ENCODE measurements at places on chromosomes 11 and 22. TPM values are rescaled to one million over a fixed set of nuclear protein-coding genes. Genes with fewer than 3 reads are reported as not detected.

The TEX12 gene
- total RNA-seq = 0.52 TPM

The C11orf16 gene
- not detected for total RNA-seq

The ALKBH3 gene
- total RNA-seq = 31.2 TPM

GRCh38 chr22:46180370-46181137, 30.2 kb downstream of the PPARA start:
- no peak for DNase-seq

DNA sequence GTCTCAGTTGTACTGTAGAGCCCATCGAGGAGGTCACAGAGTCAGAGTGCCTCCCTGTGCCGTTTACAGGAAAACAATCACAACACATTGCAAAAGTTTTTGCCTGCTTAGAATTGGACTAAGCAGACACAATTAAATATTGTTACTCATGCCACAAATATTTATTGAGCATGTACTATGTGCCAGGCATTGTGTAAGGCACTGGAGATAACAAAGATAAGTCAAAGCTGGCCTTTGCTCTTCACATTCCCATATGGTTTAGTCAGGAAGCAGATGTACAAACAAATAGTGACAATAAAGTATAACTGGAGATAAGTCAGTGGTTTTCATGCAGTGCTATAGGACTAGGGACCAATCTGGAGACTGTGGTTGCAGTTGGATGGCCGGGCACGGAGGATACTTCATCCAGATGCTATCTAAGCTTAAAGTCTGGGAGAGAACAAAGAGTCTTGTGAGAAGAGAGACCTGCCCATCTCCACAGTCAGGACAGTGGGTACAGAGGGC, 550.7 kb downstream of the INSC start:
- no peak for DNase-seq

- DNase-seq = no peak
These were observed 128.5 kb downstream of the CD44 start for GRCh38 chr11:35267504-35267903.

- DNase-seq = no peak
These were observed 57.6 kb upstream of the FTH1 start for GRCh38 chr11:62024936-62025486.

DNA sequence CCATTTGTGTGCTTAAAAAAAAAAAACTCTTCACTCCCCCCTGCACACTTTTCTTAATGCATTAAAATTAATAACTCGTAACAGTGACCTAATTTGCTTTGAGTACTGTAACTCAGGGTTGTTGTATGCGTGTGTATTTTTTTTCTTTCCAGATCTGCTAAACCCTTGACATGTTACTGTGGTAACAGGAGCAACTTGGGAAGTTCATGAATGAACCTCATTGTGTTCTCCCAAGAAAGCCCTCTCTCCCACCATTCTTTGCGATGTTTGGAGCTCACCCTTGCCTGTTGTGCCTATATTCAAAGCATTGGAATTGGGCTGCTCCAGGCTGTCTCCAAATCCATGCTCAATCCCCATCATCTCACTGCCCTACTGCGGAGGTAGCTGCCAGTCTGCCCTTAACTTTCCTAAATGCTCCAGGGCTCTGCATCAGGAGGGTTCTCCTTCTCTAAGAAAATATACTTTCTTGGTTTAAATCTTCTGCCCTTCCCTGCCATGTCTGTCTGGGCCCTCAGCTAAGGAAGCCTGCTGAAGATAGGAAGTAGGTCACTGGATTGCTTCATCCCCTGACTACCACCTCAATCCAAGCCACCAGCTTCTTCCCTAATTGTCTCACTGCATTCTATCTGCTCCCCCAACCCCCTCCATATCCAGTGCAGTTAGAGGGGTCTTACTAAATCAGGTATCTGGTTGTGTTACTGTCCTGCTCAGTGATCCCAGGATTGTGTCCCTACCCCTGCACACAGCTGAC, 70.3 kb downstream of the KIRREL3 start:
- DNase-seq = no peak

- DNase-seq = no peak
These were observed 5.3 kb upstream of the CARD18 start for GRCh38 chr11:105144887-105145286.

- no peak for DNase-seq
These were observed 112.2 kb downstream of the CTTN start for GRCh38 chr11:70510571-70510970.

DNA sequence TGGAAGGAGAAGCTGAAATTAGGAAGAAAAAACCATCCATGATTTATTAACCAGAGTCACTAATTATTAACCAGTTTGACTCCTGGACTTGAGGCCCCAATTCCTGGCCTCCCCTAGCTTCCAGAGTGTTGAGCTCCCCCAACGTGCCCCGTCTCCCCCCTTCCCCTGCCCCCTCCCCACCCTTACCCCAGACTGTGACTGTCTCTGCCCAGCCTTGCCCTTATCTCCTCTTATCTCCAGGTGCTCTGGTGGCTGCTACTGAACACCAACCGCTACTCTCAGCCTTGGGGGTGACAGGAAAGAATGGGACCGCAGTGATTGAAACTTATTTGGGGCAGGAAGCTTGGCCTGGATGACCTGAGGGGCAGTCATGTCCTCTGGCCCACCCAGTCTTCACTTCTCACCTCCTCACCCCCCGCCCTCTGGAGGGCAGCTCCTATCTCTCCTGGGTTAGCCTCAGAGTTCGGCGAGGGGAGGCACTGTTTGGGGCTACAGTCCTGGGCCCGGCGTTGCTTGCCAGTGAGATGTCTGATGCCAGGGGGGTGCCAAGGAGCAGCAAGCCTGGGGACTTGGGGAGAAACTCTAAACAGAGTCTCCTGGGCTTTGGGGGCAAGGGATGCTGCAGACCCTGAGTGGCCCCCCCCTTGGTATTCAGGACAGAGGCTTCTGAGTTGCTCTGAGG, 15.5 kb downstream of the NECTIN1 start:
- DNase-seq = no peak

DNA sequence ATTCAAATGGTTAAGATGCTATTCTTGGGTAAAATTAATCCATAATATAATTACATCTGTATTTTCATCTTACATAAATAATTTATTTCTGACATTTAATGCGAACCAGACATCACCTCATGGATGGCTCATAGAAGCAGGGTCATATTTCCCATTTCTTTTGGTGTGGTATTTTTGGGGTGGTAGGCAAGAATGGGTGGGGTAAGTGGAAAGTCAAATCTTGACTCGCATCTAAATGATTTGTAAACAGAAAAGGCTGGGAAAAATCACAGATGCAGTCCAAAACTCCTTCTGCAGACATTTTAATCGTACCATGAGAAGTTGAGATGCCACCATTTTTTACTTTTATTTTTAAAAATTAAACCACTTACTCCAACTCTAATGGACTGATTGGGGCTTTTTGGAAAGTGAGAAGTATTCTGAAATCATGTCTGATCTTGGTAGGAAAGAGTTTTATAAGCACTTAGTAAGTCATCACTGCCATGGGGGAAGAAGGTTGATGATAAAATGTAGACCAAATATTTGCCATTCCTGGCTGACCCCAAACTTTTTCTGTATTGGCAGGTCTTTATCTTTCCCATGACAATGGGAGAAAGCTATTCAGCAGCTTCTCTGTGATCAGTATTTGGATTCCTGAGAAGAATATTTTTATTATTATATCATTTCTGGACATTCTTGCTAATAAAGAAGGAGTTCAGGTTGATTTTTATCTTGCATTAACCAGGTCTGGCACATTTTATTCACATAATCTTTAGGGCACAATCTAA, 47.2 kb upstream of the BLID start:
- no peak for DNase-seq

DNA sequence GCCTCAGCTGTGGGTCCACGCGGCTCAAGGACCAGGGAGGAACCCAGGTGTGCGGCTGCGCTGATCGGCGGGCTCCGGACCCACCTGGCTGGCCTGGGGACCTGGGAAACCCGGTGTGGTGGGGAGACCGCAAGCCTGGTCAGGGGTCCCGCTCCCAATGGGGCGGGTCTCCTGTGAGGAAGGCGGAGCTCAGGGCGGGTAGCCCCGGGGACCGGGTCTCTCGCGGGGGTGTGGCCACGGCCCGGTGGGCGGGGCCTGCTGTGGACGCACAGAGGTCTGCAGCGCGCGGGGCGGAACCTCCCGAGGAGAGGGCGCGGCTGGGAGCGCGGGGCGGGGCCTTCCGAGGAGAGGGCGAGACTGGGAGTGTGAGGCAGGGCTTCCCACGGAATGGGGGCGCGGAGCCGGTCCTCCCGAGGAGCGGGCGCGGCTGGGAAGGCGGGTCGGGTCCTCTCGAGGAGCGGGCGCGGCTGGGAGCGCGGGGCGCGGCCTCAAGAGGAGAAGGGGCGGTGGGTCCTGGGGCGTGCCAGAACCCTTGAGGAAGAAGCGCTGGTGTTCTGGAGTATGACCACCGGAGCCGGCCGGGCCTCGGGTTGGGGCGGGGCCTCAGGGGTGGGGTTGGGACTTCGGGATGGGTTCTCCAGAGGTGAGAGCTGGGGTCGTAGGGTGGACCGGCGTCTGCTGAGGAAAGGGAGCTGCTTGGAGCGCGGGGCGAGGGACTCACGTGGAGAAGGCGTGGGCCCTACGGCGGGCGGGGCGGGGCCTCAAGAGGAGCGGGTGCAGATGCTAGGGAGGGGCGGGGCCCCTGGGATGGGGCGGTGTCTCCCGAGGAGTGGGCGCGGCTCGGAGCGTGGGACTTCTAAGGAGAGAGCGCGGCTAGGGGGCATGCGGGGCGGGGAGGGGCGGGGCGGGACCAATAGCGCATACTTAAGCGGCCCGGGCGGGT, 20.8 kb downstream of the DGCR6L start:
- peak; percentile 89 for DNase-seq

DNA sequence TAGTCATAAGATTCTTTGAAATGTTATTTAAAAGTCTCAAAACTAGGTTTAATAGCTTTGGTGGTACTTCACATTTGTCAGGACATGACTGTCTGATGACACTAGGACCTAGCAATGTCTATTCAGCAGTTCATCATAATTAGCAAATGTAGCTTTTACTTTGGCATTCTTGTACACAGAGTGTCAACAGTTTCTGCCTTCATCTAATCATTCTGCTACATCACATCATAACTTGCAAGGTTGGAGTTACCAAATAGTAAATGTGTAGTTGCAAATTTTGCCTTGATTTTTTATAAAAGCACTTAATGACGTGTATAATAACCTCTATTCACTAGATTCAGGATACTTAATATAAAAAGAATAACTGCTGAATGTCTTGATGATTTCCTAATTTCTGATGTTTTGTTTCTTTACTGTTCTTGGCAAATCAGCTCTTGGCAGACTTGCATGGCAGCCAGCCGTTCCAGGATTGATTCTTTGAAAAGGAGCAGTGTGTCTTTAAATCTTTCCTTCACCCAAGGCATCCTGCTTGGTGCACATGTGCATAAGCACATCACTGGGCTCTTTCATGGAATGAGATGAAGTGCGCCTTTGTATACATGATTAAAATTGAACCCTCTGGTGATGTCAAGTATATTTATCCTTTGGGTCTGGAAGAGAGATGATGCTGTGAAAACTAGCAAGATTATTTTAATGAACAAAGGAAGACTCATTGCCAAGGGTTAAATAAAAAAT, 12.2 kb downstream of the FBXO7 start:
- no peak for DNase-seq

- no peak for DNase-seq
These were observed 2.2 kb downstream of the MLC1 start for GRCh38 chr22:50082961-50083461.

DNA sequence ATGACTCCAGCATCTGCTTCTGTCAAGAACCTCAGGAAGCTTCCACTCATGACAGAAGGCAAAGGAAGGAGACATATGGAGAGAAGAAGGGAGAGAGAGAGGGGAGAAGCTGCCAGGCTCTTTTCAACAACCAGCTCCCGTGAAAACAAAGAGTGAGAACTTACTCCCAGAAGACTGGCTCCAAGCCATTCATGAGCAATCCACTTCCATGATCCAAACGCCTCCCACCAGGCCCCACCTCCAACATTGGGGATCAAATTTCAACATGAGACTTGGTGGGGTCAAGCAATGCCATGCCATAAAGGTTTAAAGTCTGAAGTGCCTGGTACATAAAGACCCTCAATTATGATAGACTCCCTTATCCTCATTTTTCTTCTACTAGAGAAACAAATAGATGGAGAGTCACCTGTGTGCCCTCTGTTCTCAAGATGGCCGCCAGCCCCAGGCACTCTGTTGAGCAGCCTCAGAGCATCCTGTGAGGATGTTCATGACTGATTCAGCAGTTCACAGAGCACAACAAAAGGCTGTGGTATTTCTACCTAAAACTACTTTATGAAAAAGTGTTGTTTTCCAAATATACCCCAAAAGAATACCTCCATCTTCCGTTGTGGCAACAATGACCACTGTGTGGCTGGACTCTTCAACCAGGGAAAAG, 69.0 kb upstream of the CRTAM start:
- no peak for DNase-seq

- DNase-seq = no peak
These were observed 4.8 kb upstream of the CAT start for GRCh38 chr11:34433899-34434298.

DNA sequence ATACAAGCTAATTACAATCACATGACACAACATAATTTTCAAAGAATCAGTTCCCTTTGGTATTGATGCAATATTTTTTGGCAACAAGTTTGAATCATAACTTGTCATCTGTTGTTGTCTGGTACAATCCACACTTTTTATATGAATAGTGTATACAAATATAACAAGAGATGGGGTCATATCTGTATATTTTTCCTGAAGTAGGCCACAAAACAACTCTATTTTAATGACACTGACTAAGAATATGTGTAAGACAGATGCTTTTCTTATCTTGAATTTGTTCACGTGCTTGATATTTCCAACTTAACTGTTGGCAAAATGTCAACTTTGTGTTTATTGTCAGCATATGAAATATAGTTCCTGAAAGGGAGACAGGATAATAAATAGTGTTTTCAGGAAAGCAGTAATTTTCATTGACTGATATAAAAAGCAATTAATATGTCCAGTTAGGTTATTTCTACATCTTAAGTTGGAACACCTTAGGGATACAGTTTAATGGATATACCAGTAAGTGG, 27.9 kb downstream of the NOX4 start:
- no peak for DNase-seq

- no peak for DNase-seq
These were observed 57.9 kb upstream of the NUP160 start for GRCh38 chr11:47906066-47906465.

DNA sequence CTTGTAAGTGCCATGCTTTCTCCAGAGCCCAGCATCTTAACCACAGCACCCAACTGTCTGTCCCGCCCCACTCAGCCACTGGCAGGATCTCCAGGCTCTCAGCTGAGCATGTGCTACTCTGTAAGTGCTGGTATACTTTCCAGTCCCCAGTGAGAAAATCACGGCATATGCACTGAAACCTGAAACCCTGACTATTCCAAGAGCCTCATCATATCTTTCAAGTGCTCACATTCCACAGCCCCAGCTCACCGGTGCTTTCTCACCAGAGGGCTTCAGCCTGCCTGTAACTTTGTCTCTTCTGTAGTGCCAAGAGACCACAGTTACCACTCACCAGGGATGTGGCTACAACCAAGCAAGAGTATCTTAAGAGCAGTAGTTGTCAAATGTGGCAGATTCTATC, 24.4 kb upstream of the PAMR1 start:
- DNase-seq = no peak

DNA sequence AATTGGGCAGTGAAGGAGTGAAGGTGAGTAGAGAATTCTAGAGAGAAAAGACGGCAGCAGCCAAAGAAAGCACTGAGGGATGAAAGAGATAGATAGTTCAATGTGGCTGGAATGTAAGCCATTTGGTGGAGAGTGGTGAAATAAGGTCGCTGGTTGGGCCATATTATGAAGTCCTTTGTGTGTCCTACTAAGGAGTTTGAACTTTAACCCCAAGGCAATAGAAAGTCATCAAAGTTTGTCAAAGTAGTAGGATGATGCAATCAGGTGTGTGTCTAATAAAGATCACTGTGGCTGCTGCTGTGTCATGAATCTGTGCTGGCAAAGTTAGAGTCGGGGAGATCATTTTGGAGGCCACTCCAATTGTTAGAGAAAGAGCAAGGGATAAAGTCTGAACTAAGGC, 18.7 kb downstream of the RNF121 start:
- no peak for DNase-seq

- no peak for DNase-seq
These were observed 91.1 kb downstream of the ATXN10 start for GRCh38 chr22:45762545-45763235.
